ENCODE measurements at places on chromosomes 7 and 10.

GRCh38 chr7:51134013-51134441, 182.6 kb downstream of the COBL start:
- no peak for DNase-seq

- peak; percentile 61 for DNase-seq
Measured at GRCh38 chr10:5629303-5630111, 36.9 kb downstream of the ASB13 start.

GRCh38 chr10:112202561-112203241, 19.1 kb upstream of the GPAM start:
- peak; percentile 68 for DNase-seq

GRCh38 chr10:88651101-88651551, 13.1 kb upstream of the LIPF start:
- peak; percentile 84 for DNase-seq

- DNase-seq, result no peak
Measured at GRCh38 chr7:148541891-148542504, 48.6 kb upstream of the C7orf33 start.

GRCh38 chr10:123241391-123242141, 87.4 kb downstream of the BUB3 start:
- peak; percentile 8 for DNase-seq

GRCh38 chr10:2202401-2202800, 465.1 kb upstream of the ADARB2 start:
- no peak for DNase-seq

All from HT1080 (cell line).